Stimulated activated CD8-positive, alpha-beta memory T cell treated with anti-CD3 and anti-CD28 coated beads, Interleukin-15, amount 100 ng/mL, for 48 hours (primary cell): ENCODE measurements at places on chromosomes 12 and 14.

GRCh38 chr12:59185295-59185694 is 265.0 kb upstream of the LRIG3 start:
- no peak for DNase-seq

- DNase-seq, result no peak
Measured at GRCh38 chr12:30965613-30965985, 39.1 kb downstream of the TSPAN11 start.

DNA sequence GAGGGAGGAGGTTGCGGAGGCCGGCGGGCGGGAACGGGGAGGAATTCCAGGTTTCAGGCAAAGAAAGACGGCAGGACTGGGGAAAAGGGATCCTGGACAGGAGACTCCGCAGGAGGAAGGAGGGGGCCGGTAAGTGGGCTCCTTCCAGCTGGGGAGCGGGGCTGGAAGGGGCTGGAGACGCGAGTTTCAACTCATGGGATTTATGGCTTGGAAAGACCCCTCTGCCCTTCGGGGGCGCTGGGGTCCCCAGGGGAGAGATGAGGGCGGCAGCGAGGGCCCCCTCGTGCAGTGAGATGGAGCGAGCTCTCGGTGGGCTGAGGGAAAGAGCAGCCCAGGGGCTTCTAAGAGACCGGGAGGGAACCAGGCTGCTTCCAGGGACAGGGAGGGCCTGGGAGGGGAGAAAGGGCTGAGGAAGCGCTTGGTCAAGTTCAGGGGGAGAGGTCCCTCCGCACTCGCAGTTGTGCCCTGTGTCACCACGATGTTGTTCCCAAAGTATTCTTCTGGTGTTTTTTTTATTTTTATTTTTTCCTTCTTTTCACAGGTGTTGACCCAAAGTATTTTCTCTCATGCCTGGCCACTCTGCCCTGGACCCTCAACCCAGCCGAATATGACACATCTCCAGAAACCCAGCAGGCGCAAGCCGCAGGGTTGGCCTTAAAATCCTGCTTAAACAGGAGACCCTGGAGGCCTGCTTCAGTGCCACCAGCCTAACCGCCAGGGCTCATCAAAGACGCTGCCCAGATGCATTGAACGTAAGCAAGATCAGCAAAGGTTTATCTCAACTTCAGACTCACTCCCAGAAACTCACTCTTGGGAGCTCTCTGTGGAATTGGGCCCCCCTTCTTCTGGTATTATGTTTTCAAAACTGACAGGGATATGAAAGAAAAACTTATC is 16.1 kb downstream of the TNFAIP2 start:
- no peak for DNase-seq

DNA sequence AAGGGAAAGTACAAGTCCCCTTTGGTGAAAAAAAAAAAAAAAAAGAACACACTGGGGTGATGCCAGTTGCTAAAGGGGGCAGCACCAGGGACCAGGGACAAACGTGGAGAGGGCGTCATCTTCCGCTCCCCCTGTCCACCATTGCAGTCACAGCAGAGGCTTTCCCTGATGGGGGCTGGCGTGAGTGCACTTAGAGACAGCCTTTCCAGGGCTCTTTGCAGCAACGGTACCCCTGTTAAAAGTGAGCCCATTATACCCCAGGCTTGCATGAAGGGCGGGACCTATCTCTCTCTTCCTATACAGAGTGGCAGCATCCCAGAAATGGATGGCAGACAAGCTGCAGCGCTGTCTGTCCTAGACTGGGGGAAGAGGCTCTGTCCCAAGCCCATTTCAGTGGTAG is 155.0 kb downstream of the KCNK10 start:
- DNase-seq, result no peak

GRCh38 chr14:99678198-99678597 is 5.9 kb upstream of the CYP46A1 start:
- DNase-seq, result no peak

- no peak for DNase-seq
Measured at GRCh38 chr12:123134826-123135225, 16.1 kb downstream of the PITPNM2 start.

GRCh38 chr12:113298472-113298817 is 36.5 kb downstream of the SLC8B1 start:
- DNase-seq, result no peak

- no peak for DNase-seq
Measured at GRCh38 chr12:11749943-11750690, 100.6 kb downstream of the ETV6 start.

- no peak for DNase-seq
Measured at GRCh38 chr12:101732318-101732717, 6.9 kb downstream of the SYCP3 start.

GRCh38 chr12:2457215-2457932 is 337.4 kb upstream of the FKBP4 start:
- no peak for DNase-seq

DNA sequence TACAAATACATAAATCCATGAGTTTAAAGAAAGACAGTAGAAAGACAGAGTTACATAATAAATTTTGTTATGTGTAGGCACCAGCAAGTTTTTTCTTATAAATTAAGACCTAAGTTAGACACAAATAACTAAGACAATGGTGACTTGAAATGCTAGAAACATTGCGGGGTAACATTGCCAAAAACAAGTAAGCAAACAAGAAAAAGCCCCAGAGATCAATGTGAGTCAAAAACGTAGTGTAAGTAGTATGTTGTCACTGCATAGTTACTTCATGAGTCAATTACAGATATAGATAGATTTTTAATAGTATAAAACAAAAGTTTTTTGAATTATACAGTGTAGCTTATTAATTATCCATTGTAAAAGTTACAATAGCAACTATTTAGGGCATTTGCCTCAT is 83.4 kb downstream of the CNTN1 start:
- DNase-seq, result no peak

- no peak for DNase-seq
Measured at GRCh38 chr12:16454481-16454880, 107.0 kb downstream of the MGST1 start.

GRCh38 chr12:6559500-6559899 is 3.7 kb upstream of the IFFO1 start:
- no peak for DNase-seq

DNA sequence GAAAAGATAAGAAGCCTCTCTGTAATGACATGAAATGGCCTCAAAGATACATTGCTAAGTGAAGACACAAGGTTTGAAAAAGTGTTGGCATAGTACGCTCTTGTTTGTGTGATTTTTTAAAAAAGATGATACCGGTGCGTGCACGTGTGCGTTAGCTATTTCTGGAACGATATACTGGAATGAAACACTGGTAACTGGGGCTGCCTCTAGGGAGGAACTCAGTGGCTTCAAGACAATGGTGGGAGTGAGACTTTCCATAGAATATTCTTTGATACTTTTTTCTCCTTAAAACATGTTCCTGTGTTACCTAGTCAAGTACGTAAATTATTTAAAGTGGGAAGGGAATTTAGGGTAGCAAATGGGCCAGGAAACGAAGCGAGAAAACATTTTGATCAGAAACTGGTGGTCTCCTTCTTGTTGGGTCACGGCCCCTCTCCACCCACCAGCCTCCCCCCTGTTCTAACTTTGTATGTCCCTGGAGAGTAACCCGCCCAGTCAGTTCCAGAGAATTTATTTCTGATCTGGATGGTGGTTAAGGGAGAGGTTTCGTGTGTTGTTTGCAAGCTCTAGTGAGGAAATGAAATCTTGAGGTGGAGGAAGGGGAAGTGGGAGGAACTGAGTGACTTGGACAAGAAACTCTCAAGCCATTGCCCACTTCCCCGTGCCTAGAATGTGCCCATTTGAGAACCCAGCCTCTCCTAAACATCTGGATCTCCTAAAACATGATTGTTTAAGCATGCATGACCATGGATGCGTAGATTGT is 6.6 kb downstream of the FGF6 start:
- no peak for DNase-seq

DNA sequence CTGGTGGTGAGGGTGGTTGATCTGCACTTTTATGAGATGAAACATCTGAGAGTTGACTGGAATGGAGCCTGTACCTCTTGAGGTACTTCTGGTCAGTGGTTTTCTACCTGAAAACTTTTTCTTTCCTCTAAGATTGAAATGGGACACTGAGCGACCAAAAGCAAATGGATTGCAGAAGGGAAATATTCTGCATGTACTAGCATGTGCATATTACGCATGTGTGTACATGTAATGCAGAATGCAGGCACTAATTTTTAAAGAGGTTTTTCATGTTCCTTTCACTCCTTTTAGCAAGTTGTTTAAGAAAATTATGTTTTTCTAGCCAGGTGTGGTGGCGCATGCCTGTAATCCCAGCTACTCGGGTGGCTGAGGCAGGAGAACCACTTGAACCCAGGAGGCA is 28.7 kb upstream of the EID3 start:
- DNase-seq, result no peak

- DNase-seq, result no peak
Measured at GRCh38 chr12:132390287-132391076, 61.1 kb upstream of the GALNT9 start.
